ENCODE measurements at places on chromosomes 5 and 9.
A peak's percentile ranks its signal among the peaks of the same experiment; 100 is the strongest.

DNA sequence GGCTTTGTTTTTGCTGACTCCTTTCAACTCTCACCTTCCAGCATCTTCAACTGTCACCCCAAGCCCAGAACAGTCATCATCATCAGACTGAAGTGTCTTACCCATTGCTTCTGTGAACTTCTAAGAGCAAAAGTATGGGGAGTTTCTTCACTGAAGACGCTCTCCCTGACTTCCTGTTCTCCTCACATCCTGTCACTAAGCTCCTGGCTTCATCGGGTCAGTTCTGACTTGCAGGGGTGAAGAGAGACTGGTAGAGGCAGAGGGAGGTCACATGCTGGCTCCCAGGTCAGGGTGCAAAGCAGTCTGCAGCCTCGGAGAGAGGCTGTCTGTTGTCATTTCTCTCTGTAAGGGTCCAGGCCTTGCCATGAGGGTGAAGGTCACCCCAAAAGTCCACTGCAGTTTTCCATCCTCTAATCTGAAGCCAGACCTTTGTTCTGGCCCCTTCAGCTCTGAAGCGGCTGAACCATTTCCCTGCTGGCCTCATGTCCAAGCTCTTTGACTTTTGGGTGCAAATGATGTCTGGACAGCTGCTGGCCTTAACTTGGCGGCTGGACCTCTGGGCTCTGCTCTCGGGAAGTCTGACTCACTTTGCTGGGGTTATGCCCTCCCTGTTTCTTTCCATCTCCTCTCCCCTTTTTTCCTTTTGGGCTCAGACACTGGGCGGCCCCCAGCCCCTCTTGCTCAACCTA, 305.0 kb downstream of the RAB3C start:
- DNase-seq: peak; percentile 29

GRCh38 chr5:124599028-124599973, 147.1 kb downstream of the ZNF608 start:
- DNase-seq: peak; percentile 53

- peak; percentile 64 for DNase-seq
Observed at GRCh38 chr9:32251539-32251938, 132.9 kb upstream of the ACO1 start.

DNA sequence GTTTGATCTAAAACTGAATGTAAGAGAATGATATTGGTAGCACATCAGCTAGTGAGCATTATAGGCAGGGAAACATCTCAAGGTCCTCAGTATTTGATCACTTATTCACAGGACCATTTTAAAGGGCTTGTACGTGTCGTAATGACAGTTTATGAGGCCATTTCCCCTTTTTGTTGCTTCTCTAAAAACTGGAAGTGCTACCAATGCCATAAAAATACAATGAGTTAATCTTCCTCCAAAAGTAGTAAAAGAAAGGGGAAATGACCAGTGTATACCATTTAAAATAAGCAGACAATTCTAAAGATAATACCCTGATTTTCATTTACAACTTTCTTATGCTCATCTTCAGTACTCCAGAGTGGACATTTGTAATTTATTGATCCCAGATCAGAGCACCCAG, 285.8 kb upstream of the PCSK5 start:
- DNase-seq: no peak

- DNase-seq: peak; percentile 51
Observed at GRCh38 chr5:133754575-133755169, 142.3 kb upstream of the FSTL4 start.

DNA sequence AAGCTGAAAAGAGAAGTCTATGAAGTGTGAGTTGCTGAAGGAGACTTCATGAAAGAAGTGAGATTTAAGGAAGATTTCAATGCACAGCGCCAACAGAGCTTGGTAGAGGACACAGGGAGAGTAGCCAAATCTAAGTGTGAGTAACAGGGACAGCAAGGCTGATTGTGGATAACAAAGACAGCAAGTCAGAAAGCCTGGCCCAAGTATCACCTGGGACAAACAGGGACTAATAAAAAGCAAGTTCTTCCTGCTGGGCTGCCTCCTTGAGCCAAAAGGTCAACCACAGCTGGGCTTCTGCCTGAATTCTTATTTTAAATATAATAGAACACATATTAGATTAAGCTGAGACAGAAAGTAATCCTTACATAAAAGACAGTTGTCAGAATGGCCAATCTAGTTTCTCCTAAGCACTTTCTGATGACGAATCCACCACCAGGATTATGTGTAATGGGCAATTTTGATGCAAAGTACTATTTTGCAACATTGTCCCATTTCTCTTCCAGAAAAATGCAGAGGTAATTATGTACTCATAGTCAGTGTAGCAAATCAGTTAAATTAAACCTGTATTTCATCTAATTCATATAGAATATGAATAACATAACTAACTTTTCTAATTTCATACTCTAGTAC, 73.8 kb downstream of the MAPKAP1 start:
- no peak for DNase-seq

- DNase-seq: no peak
Observed at GRCh38 chr5:73678322-73678740, 52.3 kb downstream of the ARHGEF28 start.

DNA sequence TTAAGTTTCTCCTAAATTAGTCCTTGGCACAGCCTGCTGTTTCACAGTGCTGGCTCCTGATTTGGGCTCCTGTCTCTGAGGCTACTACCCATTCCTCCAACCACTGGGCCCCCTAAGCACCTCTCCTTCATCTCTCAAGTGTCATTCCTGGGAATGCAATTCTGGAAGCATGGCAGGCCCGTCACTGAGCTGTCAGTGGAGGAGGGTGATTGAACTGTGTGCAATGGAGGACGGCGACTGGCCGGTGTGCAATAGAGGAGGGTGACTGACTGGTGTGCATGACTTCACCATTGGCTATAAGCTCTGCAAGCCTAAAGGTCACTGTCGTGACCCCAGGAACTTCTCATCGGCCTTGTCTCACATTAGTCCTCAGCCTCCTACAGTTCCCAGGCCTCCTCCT, 12.4 kb upstream of the IL17B start:
- DNase-seq: no peak

GRCh38 chr5:128674837-128675446, 136.9 kb upstream of the FBN2 start:
- peak; percentile 46 for DNase-seq

- DNase-seq: no peak
Observed at GRCh38 chr5:58087123-58087522, 372.8 kb downstream of the PLK2 start.

- DNase-seq: no peak
Observed at GRCh38 chr5:178094345-178094744, 19.0 kb upstream of the N4BP3 start.

GRCh38 chr9:16120231-16120641, 567.4 kb downstream of the CCDC171 start:
- no peak for DNase-seq

DNA sequence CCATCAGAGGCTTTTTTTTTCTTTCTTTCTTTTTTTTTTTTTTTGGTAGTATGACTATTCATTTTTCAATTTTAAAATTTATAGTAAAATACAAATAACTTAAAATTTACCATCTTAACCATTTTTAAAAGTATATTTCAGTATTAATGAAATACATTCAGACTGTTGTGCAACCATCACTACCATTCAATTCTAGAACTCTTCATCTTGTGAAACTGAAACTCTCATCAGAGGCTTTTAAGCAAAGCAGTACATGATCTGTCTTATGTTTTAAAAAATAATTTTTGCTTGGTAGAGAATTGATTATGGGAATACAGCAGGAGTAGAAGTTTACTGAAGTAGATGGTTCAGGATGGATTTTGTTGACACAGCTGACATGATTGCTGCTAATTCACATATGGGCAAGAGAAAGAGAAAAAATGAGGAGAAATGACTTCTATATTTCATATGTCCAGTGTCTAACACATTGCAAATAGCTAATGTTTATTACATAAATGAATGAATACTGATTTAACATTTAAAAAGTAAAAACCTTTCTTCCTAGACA, 13.4 kb downstream of the ELOVL7 start:
- peak; percentile 10 for DNase-seq

DNA sequence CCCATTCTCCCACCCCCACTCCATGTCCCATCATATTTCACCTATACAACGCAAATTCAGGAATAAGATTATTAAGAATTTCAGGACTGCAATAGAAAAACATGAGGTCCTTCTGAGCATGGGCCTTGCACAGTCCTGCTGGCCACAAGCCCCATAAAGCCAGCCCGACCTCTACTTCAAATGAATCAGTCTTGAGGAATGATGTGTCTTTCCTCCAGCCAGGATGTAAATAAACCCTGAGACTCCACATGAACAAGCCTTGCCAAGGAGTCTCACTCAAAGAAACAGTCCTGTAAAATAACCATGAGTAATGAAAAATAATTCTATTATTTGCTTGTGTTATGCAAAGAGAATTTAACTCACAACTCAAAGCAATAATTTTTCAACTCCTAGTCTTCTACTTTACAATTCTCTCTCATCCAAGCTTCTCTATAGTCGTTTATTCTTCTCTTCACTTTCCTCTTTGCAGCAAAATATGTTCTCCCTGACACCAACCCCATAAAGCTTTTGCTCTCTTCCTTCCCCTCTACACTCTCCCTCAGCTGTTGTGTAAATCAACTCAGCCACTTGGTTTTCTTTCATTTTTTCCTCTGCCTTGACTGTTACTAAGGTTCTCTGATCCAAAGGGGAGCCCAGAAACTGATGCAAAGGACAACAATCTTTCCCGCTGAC, 140.1 kb upstream of the MOCS2 start:
- DNase-seq: no peak

- DNase-seq: no peak
Observed at GRCh38 chr5:27083449-27084415, 45.3 kb upstream of the CDH9 start.

GRCh38 chr9:90333226-90333625, 309.4 kb downstream of the DIRAS2 start:
- DNase-seq: no peak

- DNase-seq: no peak
Observed at GRCh38 chr9:110619831-110620230, 40.3 kb upstream of the SVEP1 start.

DNA sequence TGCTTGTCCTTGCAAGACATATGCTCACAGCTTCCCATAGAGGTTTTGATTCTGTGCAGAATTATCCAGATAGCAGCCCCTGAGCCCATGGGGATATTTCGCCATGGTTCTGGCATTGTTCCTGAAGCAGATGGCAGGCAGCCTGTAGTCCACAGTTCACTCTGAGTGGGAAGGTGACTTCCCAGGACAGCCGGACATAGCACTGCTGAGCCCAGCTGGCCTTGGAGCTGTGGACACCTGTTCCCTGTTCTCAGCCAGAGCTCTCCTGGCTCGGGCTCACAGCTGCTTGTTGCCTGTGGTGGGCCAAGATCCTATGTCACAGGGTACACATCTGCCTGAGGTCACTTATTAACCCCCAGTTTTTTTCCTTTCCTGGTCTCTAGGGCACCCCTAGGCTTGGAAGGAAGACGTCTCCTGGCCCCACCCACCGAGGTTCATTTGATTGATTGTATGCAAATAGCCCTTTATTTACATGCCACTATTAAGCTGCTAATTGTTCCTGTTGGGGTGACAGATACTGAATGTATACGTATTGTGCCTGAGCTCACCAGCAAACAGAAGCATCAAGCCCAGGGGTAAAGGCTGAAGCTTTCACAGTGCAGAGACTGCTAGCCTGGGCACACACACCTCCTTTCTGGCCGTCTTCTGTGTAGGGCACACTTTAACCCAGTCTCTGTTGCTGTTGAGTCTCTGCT, 96.6 kb upstream of the DMRT1 start:
- no peak for DNase-seq

- DNase-seq: no peak
Observed at GRCh38 chr5:7884491-7885267, 15.7 kb downstream of the MTRR start.

DNA sequence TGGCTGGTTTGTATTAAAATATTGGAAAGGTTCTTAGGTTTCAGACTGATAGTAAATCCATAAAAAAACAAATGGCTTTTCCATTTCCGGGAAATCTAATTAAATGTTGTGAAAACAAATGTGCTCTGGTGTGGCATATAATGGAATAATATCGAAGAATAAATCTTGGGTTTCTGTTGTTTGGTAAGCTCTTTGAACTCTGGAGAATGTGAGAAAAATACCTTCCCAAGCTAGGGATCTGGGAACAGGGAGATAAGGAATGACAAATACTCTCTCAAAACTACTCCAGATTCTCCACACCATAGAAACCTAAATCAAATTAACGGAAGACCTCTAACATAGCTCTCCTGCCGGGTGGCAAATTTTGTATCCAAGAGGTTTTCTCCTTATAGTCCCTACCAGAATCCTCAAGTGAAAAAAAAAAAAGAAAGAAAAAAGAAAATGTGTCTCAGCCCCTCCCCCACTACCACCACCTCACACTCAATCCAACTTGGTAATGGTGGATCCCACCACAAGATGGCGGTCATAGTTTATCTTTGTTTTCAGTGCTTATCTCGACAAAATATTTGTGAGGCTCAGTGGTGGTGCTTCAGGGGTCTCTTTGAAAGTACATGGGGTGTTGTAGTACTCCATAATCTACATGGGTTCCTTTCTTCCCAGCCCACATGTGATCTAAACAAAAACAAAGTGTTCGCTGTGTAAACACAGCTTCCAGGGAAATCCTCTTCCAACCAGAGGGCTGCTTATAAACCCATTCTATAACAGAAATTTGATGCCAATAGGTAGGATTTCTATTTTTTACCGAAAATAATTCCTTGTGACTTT, 54.5 kb upstream of the FST start:
- DNase-seq: peak; percentile 51

- peak; percentile 84 for DNase-seq
Observed at GRCh38 chr9:130023144-130023787, 19.7 kb downstream of the FNBP1 start.

DNA sequence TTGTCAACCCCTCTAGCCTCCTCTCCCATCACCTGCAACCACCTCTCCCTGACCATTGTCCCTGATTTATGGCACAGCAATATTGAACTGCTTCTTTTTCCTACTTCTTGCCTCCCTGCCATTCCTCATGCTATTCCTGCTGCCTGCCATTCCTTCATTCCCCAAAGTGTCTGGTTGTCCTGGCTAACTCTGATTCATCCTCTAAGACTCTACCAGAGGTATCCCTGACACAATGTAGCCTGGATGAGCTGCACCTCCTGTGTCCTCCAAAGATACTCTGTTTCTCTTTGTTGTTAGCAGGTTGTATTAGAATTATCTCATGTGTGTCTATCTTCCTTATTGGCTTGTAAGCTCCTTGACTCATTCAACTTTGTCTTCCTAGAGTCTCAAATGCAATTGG, 53.5 kb upstream of the PTPN3 start:
- no peak for DNase-seq

- DNase-seq: no peak
Observed at GRCh38 chr5:518721-519120, 5.5 kb downstream of the SLC9A3 start.

GRCh38 chr9:129720865-129721545, 31.8 kb downstream of the PTGES start:
- no peak for DNase-seq

DNA sequence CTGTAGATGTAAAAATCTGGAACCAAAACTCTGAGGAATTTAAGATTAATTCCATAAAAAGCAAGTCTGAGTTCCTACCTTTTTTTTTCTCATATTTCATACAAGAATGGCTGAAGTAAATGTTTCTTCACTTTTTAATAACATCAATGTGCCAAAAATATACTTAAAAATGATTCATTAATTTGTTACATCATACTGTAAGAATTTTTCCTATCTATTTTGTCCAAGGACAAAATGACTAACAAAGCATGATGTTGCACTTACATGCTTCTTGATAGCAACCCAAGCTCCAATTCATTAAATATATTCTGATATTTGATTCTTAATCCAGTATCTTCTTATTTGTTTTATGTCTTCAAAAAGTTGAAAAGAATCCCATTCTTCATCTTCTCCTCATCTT, 988.3 kb downstream of the TLE1 start:
- DNase-seq: no peak
